ENCODE measurements at places on chromosomes 12 and 14.

- DNase-seq: no peak
These were observed 710.7 kb upstream of the TBX3 start for GRCh38 chr12:115394496-115395220.

DNA sequence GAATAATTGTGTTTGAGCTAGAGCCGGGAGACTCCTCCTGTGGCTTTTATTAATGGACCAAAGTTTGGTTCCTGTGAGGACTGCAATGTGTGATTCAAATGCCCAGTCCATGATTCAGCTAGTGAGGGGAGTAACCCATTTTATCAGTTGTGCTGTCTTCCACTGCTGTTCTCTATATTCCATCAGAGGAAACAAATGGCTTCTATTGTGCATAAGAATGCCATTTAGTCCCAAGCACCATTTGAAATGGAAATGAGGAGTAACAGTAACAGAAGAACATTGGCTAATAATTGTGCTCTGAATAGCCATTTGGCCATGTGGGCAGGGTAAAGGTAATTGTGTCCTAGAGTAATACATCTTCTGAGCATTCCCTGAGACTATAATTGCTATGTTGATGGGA lies 642.7 kb downstream of the DIO2 start:
- no peak for DNase-seq

DNA sequence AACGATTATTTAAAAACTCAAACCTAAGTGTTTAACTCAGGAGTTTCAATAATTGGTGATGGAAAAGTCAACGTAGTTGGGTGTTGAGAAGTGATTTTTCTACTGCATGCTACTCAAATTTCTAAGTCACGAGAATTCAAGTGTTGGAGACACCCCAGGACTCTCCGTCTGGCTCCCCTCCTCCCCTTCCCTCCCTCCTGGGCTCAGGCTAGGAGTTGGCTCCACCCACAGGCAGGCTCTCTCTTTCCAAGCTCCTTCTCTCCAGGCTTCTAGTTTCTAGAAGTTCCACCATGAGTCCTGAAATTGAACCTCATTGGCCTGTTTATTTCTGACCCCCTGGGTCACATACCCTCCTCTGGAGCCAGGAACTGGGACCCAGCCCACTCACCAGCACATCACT lies 73.0 kb downstream of the TMEM132D start:
- DNase-seq: no peak

GRCh38 chr12:39620659-39621658 lies 1.4 kb upstream of the ABCD2 start:
- no peak for DNase-seq

GRCh38 chr12:65156366-65156841 lies 13.0 kb upstream of the LEMD3 start:
- DNase-seq: peak; percentile 29

GRCh38 chr12:53625373-53625945 lies 723 bp downstream of the ATF7 start:
- DNase-seq: peak; percentile 21

DNA sequence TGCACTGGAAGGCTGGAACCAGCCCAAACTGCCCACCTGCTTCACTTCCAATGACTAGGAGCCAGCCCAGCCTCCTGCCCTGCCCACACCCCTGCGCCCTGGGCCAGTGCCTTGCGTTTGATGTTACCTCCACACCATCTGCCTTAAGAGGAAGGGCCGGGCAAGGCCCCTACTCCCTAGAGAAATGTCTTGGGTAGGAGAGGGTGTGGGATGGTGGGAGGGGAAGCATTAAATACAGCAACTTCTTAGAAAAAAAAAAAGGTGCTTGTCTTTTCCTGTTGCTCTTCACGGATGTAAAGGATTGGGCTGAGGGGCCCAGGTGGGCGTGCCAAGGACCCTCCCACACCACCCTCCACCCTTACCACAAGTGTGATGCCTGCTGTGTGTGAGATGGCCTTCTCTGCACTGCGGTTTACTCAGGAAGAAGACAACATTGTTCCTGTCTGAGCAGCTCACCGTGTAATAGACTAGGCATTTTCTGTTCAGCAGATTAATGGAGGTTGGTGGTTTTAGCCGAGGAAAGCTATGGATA lies 99.9 kb downstream of the NINJ2 start:
- DNase-seq: peak; percentile 82

- no peak for DNase-seq
These were observed 9.4 kb downstream of the SETD1B start for GRCh38 chr12:121812921-121813896.

GRCh38 chr12:42407306-42407705 lies 81.3 kb downstream of the PPHLN1 start:
- DNase-seq: no peak

- no peak for DNase-seq
These were observed 173.3 kb upstream of the RASSF8 start for GRCh38 chr12:25785134-25785533.

Measured in natural killer cell (primary cell).